Smooth muscle cell of the brain vasculature (primary cell): ENCODE measurements at places on chromosomes 7 and 10.

DNA sequence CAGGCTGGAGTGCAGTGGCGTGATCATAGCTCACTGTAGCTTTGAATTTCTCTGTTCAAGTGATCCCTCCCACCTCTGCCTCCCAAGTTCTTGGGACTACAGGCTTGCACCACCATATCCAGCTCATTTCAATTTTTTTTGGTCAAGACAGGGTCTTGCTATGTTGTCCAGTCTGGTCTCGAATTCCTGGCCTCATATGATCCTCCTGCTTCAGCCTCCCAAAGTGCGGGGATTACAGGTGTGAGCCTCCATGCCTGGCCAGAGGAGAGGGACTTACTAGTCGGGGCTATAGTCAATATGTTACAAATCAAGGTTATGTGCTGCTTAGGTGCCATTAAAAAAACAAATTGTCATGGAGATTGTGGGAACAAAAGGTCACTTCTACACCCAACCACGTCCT is 105.3 kb upstream of the GALNT17 start:
- DNase-seq = no peak

GRCh38 chr7:11120068-11120664 is 146.5 kb downstream of the PHF14 start:
- no peak for DNase-seq

DNA sequence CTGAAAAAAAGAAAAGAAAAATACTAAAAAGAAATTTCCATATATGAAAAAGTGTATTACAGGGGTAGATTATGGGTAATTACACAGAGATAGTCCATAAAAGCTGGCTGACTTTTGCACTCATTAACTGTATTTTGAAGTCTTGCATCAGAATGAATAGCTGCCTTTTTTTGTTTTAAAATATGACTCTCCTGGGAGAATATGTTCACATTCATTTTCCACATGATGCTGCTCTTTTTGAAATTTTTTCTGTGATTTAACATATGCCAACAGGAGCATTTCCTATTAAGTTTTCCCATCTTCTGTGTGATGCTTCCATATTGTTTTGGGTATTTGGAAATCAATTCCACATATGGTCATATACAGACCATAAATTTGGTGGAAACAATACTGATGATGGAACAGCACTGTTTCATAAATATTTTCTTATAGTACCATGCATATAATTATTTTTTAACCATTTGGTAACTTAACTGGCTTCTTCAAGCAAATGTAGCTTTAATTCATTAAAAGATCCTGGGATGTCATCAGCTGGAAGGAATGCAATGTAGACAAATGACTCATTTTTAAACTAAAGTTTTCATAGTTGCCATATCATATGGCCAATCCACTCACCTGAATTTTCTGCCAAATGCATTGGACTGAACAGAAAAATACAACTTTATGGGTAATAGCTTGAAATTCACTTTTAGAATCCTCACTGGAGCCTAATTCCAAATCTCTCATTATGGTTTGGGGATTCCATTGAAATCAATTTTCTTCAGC is 313.9 kb upstream of the GLI3 start:
- no peak for DNase-seq

DNA sequence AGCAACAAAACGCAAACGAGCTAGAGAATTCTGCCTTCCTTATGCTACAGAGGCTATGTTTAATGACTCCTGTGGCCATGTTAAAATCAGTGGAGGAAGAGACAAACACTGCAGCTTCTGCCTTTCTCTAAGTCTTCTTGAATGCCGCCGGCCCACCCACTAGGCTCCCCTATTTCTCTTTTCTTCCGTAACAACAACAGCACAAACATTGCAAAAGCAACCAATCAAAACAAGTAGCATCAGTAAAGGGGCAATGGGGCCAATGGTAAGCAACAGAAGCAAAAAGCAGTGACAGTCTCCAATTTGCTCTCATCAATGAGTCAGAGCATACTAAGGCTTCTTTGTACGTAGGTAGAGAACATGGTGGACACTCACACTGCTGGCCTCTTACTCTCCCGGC is 26.8 kb downstream of the DNAJC1 start:
- no peak for DNase-seq

- DNase-seq = no peak
These were observed 104.1 kb downstream of the THSD7A start for GRCh38 chr7:11727864-11728263.

DNA sequence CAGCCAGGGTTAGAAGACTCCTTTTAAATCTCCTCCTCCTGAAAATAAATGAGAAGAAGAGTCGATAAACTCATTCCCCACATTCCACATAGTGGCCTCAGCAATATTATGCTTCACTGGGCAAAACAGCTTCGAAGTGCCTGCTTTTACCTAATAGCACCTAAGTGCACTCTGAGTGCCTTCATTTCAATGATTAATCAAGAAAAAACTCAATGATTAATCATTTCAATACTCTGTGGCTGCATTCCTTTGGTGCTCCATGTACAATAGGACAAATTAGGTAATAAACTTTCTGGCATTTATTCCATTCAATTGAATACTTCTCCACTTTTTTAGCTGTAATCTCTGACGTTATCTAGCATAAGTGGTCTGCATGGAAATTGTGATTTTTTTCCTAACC is 174.6 kb downstream of the CCDC71L start:
- DNase-seq = no peak

GRCh38 chr10:110354322-110354766 is 49.6 kb upstream of the SMNDC1 start:
- DNase-seq = peak; percentile 52

- DNase-seq = no peak
These were observed 52.1 kb downstream of the SH2D4B start for GRCh38 chr10:80589726-80590373.

DNA sequence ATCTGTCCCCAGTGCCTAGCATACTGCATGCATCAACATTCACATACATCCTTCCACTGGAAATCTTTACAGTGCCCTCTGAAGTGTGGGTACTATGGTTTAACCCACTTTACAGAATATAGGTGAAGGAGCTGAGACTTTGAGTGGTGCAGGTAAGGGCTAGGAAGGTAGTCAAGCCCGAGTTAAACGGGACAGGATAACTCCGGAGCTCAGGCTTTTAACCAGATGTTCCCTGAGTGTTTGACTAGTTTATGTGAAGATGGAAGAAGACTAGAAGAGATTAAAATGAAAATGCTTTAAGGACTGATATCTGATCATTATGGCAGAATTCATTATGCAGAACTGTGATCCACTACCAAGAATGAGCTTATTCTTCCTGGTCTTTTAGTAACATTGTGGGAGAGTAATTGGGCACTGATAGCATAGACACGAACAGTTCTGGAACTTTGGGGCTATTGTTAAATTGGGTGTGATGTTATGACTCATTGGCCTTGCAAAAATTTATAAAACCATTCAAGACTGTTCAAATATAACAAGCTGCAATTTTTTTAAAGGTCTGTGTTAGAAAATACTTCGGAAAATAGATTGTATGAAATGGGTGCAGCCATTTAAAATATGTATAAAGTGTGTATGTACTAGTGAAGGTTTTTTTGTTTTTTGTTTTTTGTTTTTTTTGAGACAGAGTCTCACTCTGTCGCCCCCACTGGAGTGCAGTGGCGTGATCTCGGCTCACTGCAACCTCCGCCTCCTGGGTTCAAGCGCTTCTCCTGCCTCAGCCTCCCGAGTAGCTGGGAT is 4.4 kb downstream of the CUL1 start:
- DNase-seq = no peak

DNA sequence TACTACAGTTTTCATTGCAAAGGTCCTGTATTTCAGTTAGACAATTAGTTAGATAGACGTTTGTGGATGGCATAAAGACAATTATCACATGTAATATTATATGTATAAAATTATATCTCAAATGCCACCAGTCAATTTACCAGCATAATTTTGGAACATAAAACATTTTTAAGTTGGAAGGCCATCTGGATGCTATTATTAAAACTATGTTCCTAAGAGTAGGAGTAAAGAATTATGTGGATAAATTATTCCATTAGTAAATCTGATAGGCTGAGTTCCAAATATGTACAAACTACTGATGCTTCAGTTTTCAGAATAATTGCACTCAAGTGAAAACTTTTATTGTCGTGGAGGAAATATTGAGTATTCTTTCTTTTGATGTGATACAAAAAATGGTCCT is 790.3 kb downstream of the GRM8 start:
- DNase-seq = no peak

DNA sequence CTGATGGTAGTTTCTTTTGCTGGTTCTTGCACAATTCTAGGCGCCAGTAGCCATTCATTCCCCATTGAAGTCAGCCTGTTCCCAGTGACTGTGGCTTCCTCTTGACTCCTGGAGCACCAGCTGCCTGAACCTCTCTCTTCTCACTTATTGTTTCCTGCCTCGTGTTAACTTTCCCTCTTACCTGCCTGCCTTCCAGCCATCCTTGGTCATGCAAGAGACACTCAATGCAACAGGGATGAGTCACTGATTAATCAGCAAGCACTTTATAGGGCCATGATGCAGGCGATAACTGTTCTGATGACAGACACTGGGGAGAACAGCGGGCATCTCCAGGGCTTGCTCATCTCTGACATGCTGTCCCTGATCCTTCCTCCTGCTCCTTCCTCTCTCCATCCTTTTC is 122.0 kb downstream of the PLCE1 start:
- no peak for DNase-seq

GRCh38 chr7:47347346-47347745 is 234.6 kb downstream of the TNS3 start:
- DNase-seq = no peak

DNA sequence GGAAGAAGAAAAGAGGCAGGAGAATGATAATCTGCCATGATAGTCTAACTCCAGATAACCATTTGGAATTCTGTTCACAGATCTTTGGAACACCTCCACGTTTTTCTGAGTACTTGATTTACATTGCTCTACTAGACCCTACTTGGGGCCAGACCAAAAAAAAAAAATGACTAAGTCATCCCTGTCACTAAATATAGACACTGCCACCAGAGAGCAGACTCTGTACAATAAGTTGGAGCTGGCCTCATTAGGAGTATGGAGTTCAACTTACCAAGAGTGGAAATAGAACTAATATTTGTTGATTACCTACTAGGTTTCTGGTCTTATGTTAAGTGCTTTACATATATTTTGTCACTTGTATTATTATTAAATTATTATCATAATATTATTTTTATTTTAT is 80.9 kb upstream of the ZNF800 start:
- DNase-seq = no peak

DNA sequence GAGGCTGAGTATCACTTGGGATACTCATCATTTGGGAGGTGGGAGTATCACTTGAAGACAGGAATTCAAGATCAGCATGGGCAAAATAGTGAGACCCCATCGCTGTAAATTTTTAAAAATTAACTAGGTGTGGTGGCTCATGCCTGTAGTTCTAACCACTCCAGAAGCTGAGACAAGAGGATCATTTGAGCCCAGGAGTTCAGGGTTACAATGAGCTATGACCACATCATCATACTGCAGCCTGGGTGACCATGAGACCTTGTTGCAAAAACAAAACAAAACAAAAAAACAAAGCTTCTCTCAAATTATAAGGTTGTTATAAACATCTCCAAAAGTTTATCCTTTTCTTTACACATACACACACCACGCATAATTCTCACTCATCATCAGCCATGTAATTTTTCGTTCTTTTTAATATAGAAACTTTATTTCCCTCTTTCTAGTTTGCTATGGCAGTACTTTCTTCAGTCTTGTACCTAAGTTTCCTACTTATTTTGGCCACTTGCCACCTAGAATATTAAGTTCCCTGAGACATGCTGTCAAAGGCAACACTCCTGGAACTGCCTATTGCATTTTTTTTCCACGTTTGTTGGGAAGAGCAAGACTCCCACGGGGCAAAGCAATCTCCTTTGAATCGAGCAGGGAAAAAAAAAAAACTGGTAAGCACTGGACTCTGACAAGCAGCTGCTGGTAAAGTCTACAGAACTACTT is 37.1 kb downstream of the SKIDA1 start:
- no peak for DNase-seq

- no peak for DNase-seq
These were observed 137.7 kb upstream of the PFKP start for GRCh38 chr10:2929480-2930258.

DNA sequence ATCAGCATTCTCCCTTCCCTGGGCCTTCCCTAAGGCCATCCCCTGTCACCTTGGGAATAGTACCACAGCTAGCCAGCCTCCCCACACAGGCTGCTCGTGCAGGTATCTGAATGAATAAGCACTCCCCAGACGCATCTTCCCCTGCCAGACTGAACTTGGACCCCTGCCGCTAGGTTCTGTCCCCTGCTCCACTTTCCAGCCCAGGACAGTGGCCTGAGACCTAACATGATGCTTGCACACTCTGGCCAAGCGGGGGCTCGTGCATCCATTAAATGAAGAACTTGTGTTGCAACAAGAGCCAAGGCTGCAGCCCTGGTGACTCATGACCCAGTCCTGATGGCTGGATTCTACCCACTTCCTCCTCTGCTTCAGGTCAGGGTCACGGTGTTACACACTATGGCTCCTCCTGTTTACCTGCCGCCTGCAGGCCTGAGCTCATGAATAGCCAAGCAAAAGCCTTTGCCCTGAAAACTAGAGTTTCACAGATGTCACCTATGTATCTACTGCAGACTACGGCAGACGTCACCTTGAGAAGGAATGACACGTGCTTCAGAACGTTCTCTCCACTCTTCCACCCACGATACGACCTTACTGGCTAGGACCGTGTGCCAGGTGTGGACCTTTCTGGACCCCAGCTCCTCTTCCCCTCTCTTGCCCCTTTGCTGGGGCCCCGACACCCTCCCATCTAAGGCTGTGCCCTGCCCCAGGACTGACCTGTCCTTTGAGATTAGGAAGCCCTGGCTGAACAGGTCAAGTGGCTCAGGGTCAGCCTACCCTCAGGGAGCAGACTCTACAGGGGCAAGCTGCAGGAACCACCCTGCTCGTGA is 6.5 kb downstream of the ASB13 start:
- DNase-seq = no peak

DNA sequence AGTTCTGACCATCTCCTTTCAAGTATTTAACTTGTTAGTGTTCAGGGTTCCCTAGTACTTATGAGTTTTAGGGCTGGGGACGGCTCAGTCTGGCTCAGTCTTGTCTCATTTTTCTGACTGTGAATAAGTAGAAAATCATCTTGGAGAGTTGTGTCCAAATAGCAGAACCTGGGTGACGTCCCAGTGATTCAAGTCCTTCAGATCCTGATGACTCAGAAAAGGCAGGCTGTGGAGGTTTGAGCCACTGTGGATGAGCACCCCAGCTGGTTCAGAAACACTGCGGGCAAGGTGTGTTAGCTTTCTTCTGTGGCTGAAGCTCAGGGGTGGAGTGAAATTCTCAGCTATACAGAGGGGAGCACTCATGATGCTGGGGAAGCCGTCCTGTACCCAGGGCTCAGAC is 154.4 kb upstream of the NPY start:
- DNase-seq = no peak

- no peak for DNase-seq
These were observed 622.4 kb upstream of the C7orf33 start for GRCh38 chr7:147968046-147968610.

- DNase-seq = no peak
These were observed 225.5 kb downstream of the CHCHD3 start for GRCh38 chr7:132856416-132856815.
